ENCODE measurements at places on chromosomes 2 and 18.

- DNase-seq: peak; percentile 72
These were observed 257.0 kb downstream of the CLIP4 start for GRCh38 chr2:29372185-29372584.

DNA sequence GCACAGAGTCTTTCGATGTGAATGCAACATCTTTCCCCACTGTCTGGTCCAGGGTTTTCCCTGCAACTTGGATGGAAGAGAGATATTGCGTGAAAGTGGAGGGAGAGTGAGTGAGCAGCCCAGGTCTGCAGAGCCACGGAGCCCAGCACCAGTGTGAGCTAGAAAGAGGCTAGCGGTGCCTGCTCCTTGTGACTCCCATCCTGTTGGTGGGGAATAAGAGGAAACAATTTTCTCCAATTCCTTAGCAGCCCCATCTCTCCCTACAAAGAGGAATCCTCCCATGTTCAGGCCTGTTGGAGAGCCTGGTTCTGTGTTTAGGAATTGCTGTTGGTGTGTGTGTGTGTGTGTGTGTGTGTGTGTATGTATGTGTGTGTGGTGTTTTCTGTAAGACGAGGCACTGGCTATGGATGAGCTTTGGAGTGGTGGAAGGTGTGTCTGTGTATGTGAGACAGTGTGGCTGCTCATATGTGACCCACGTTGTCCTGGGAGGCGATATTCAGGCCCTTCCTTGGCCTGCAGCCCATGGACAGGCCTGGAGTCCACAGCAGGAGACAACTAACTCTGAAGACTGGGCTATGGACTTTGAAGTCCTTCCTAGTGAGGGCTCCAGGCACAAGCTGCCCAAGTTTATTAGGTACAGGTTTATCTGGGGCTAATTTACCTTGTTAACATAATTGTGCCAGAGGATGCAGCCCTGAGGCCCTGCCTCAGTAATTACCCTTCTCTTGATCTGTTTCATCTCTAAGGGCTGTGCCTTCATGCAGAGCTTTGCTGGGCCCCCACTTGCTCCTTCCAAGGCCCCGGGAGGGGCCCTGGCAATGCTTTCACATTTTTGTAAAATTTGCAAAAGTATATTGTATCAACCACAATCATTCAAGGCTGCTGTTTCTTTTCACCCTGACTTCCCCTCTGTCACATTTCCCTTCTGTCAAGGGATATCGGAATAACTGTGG is 88.6 kb upstream of the HAAO start:
- DNase-seq: no peak

- DNase-seq: peak; percentile 2
These were observed 143.6 kb downstream of the OSR1 start for GRCh38 chr2:19214682-19215391.

- no peak for DNase-seq
These were observed 337.4 kb upstream of the PIK3C3 start for GRCh38 chr18:41617647-41618046.

GRCh38 chr18:67875060-67875459 is 358.5 kb upstream of the DSEL start:
- DNase-seq: peak; percentile 64

DNA sequence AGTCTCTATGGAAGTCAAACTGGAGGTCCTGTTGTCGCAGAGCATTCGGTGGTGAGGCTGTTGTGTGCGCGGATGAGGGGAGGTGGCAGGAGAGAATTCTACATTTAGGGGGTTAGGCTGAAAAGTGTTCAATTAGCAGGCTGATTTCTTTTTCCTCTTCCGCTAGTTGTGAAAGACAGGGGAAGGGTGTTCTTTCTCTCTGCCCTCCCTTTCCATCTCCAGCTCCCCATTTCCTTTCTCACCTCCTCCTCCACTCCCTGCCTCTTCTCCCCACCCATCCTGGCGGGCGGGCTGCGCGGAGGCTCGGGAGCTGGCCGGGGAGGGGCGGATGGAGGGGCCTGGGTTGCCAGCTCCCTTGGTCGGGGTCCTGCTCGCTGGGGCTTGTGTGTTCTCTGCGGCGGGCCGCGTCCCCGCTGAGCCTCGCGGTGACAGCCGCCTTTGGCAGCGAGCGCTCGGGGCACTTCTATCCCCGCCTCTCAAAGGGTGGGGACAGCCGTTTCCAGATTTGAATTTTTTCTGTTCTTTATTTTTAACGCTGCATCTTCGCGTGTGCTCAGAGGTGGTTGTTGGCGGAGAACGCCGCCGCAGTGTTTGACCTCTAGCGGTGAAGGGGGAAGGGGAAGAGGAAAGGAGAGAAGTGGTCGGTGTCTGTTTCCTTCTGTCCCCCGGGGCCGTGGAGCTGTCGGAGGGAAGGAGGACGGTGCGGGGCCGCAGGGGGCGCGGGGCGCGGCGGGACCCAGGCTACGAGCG is 3.6 kb downstream of the SOX11 start:
- DNase-seq: no peak

DNA sequence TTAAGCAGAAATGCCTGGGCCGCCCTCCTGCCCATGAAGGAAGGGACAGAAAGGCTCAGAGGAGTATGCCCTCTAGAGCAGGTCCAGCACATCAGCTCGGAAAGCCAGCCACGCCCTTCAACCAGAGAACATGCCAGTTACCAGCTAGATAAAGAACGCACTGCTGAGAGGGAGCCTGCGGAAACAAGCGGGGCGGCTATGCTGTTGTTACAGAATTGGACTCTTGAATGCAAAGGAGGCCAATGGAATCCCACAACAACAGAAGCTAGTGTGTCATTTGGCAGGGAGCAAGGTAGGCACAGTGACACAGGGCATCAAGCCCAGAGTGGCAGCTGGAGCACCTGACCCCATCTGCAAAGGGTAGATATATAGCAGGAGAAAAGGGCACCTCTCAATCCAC is 242.9 kb upstream of the ID2 start:
- no peak for DNase-seq

All from M059J (cell line).